ENCODE measurements at places on chromosomes 11 and 22. TPM values are rescaled to one million over a fixed set of nuclear protein-coding genes. Genes with fewer than 3 reads are reported as not detected.

GRCh38 chr22:36741204-36741793 lies 34.6 kb downstream of the IFT27 start:
- DNase-seq = peak; percentile 13

GRCh38 chr11:26851696-26852095 lies 129.8 kb upstream of the SLC5A12 start:
- no peak for DNase-seq

- no peak for DNase-seq
Measured at GRCh38 chr11:44028401-44028800, 19.4 kb upstream of the ACCSL start.

GRCh38 chr11:46263120-46263519 lies 14.3 kb upstream of the CREB3L1 start:
- no peak for DNase-seq

DNA sequence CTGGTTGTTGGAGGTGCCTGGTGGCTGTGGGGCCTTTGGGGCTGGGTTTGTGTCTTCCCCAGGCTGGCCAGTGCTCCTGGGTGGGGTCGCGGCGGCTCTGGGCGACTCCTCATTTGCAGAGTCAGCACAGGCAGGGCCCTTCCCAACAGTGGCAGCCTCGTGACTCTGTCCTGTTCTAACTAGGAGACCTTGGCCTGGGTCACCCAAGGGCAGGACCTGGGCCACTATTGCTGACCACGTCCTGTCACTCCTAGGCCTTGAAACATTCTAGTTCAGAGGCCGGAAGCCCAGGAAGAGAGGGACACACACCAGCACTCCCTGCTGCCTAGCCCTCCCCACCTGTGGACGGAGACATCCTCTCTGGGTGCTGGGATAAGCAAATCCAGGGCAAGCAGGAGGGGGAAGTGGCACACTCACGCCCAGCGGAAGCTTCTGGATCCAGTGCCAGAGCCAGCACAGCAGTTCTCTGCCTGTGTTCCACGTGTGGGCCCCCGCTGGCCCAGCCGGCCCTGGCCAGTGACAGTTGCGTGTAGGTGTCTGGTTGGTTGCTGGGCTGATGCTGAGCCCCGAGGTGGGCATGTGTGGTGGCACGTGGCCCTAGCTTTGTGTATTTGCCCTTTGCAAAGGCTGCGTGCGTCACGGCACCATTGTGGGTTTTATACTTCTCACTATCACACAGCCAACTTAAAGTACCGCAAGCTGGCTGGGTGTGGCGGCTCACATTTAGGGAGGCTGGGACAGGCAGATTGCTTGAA lies 4.3 kb upstream of the CHID1 start:
- DNase-seq = no peak

- peak; percentile 74 for DNase-seq
Measured at GRCh38 chr11:73907191-73907590, 30.4 kb downstream of the PAAF1 start.

- no peak for DNase-seq
Measured at GRCh38 chr22:21832291-21833290, 34.9 kb downstream of the MAPK1 start.

DNA sequence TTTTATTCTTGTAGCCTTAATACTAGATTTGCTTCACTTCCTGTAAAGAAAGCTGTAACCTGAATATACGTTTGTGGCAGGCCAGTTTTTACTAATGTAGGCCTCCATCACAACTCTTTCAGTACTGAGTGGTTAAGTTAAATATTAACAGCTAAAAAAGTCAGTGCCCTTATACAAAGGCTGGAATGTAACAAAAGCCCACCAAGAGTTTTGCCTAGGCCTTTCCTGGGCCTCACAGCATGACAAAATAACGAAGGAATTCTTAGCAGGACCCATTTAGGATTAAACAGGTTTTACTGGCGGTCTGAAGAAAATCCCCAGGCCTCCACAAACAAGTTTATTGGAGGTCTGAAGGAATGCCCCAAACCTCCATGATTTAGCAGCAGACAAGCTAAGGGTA lies 43.7 kb downstream of the PIWIL3 start:
- DNase-seq = no peak

- DNase-seq = no peak
Measured at GRCh38 chr22:41368543-41369423, 13.0 kb upstream of the TEF start.

The SERHL2 gene
- total RNA-seq = not detected

The MYOD1 gene
- not detected for total RNA-seq

The SUSD2 gene
- 2.6 TPM for total RNA-seq

The CLTCL1 gene
- 3.4 TPM for total RNA-seq

The CREB3L1 gene
- total RNA-seq = 15.4 TPM

The CAVIN3 gene
- not detected for total RNA-seq

The PRG3 gene
- not detected for total RNA-seq

Measured in A172 (cell line).